ENCODE measurements at places on chromosomes 1 and 21.

GRCh38 chr21:34596561-34597271 is 18.2 kb downstream of the RCAN1 start:
- DNase-seq, result no peak

DNA sequence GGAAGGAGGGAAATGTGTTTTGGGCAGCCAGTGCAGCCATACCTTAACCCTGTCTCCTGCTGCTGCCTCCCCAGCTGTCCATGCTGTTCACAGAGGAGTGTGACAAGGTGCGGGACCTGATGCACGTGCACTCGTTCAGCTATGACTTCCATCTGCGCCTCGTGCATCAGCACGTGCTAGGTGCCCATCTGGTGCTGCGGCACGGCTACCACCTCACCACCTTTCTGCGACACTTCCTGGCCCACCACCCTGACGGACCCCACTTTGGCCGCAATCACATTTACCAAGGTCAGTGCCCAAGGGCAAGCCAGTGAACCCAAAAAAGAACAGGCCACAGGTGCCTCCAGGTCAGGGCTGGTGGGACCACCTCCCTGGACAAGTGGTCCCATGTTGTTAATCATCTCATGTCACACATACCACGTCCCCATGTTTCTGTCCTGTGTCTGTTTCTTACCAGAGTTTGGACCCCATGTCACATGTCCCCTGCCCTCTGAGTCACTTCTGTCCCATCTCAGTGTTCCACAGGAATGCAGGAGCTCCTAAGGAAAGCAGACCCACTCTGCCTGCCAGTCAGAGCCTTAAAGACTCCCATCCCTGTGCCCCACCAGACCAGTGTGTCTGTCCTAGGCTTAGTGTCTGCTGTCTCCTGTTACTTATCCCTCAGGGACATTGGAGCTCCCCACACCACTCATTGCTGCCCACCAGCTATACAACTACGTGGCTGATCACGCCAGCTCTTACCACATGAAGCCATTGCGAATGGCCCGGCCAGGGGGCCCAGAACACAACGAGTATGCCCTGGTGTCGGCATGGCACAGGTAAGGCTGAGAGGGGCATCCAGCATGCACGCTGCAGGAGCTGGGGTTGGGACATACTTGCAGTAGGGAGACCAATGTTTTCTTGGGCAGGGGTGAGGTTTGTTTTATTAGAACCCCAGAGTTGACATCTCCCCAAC is 6.6 kb downstream of the HYI start:
- DNase-seq, result no peak

- DNase-seq, result no peak
These were observed 135.6 kb upstream of the CACNA1E start for GRCh38 chr1:181347495-181348390.

- DNase-seq, result no peak
These were observed 563.4 kb upstream of the PLXNA2 start for GRCh38 chr1:208807446-208808127.

- DNase-seq, result no peak
These were observed 27.9 kb upstream of the ERRFI1 start for GRCh38 chr1:8053878-8054567.

DNA sequence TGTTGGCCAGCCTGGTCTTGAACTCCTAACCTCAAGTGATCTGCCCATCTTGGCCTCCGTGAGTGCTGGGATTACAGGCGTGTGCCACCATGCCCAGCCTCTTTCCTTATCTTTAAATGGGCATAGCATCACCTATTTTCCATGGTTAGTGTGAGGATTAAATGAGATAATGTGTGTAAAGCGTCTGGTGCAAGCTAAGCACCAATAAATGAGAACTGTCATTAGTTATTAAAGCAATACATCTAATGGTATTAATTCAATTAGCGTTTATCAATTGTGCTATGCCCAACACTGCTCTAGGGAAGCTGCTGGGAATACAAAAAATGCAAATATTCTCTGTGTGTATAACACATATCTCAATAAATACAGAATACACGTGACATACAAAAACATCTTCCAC is 10.0 kb downstream of the EXOC8 start:
- no peak for DNase-seq

GRCh38 chr1:235147269-235147668 is 13.8 kb downstream of the RBM34 start:
- no peak for DNase-seq

DNA sequence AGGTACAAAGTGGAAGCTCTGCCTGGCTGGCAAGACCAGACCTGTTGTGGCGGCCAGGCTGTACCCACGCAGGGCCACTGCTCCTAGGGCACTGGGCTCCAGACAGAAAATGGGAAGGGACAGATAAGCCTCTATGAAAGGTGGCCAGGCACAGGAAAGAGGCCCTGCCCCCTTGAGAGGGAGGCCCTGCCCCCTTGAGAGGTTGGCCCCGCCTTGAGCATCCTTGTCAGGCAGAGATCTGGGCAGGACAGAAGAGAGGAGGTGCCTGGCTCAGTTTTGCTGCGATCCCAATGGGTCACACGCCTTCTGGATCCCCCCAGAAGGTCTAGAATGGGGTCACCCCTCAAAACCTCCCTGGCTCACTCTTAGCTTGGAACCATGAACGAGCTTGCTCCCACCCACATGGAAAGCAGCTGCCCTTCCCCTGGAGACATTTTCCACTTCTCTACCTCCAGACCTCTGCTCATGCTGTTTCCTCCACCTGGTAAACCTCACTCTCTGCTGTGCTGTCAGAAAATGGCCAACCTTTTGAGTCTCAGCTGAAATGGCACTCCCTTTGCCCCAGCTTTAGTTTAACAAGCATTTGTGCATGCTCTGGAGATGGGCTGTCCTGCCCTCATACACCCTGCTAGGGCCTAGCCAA is 17.5 kb upstream of the ECE1 start:
- no peak for DNase-seq

- no peak for DNase-seq
These were observed 11.9 kb downstream of the GPBP1L1 start for GRCh38 chr1:45674478-45674877.

DNA sequence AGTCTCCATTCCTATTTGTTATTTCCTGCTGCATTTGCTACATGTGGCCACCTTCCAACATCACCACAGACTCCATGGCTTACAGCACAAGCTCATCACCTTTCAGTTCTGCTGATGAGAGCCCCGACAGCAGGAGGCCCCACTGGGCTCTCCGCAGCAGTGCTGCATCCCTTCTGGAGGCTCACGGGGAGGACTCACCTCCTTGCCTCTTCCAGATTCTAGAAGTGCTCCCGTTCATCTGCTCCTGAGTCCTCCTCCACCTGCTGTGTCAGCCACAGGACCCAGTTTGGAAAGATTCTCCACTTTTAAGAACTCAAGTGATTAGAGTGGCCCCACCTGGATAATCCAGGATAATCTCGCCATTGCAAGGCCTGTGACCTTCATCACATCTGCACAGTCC is 167.6 kb downstream of the PCBP3 start:
- DNase-seq, result no peak

- DNase-seq, result no peak
These were observed 17.4 kb upstream of the MYOG start for GRCh38 chr1:203103216-203103615.

DNA sequence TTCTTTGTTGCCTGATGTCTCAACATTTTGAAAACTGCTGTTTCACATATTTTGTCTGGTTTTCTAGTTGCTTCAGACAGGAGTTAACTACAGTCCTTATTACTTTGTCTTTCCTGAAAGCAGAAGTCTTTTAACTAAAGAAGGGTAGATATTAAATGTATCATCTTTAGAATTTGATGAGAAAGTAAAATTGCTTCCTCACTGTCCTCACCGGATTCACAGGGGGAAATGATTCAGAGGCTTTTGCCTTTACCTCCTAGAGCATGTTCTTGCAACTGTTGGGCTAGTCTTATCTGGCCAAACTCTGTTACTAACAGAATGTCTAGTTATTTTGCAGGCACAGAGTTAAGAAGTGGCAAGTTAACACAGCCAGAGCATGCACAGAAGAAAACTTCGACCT is 107.2 kb upstream of the VAV3 start:
- DNase-seq, result no peak

- DNase-seq, result no peak
These were observed 143.2 kb downstream of the MIS18A start for GRCh38 chr21:32135401-32136363.

- no peak for DNase-seq
These were observed 343.3 kb downstream of the SETD4 start for GRCh38 chr21:35716876-35717565.

DNA sequence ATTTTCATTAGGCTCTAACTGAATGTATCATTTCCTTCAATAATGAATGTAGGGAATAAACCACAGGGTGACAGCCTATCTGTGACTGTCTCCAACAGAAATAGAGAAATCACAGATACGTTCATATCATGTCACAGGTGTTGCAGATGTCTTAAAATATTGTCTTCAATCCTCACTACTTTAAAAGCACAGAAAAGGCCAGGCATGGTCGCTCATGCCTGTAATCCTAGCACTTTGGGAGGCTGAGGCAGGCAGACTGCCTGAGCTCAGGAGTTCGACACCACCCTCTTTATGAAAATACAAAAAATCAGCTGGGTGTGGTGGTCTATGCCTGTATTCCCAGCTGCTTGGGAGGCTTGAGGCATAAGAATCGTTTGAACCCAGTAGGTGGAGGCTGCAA is 8.2 kb downstream of the CREG1 start:
- no peak for DNase-seq

GRCh38 chr21:16563116-16563515 is 833.3 kb downstream of the USP25 start:
- DNase-seq, result no peak

GRCh38 chr1:28112388-28113241 is 24.2 kb upstream of the EYA3 start:
- no peak for DNase-seq

- no peak for DNase-seq
These were observed 59.7 kb upstream of the ZNF326 start for GRCh38 chr1:89935235-89935634.

- DNase-seq, result no peak
These were observed 15.6 kb upstream of the CHIA start for GRCh38 chr1:111275079-111275478.

- no peak for DNase-seq
These were observed 1044.9 kb downstream of the BRINP3 start for GRCh38 chr1:189432753-189433152.

DNA sequence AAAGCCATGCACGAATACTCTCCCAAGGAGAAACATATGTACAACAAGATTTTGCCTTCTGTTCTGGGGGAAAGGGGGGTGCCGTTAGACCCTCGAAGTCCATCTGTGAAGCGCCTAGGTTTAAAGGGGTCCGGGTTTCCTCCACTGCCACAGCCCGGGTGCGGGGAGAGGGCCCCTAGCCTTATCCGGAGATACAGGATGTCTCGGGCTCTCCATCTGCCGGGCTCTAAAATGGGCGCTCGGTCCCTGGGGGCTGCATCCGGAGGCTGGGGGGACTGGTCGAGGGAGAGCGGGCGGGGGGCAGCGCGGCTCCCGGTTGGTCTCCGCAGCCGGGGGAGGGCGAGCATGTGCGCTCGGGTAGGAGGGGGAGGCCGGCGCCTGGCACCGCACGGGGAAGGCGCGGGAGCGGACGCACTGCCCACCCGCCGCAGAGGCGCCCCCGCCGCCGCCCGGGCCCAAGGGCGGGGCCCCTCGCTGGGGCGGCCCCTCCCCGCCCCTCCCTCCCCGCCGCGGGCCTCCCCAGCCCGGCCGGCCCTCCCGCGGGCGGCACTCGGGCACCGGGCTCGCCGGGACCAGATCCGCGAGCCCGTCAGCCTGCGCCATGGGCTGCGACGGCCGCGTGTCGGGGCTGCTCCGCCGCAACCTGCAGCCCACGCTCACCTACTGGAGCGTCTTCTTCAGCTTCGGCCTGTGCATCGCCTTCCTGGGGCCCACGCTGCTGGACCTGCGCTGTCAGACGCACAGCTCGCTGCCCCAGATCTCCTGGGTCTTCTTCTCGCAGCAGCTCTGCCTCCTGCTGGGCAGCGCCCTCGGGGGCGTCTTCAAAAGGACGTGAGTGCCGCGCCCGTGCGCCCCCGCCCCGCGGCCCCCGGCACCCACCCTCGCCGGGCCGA is 63.1 kb downstream of the ELK4 start:
- DNase-seq, result no peak

DNA sequence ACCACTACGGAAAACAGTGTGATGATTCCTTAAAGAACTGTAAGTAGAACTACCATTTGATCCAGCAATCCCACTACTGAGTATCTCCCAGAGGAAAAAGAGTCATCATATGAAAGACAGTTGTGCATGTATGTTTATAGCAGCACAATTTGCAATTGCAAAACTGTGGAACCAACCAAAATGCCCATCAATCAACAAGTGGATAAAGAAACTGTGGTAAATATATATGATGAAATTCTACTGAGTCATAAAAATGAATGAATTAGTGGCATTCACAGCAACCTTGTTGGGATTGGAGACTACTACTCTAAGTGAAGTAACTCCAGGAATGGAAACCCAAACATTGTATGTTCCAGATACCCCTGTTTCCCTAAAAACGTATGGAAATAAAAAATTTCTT is 337.0 kb upstream of the PTBP2 start:
- no peak for DNase-seq

- no peak for DNase-seq
These were observed 36.1 kb downstream of the LRRC40 start for GRCh38 chr1:70169018-70169839.

DNA sequence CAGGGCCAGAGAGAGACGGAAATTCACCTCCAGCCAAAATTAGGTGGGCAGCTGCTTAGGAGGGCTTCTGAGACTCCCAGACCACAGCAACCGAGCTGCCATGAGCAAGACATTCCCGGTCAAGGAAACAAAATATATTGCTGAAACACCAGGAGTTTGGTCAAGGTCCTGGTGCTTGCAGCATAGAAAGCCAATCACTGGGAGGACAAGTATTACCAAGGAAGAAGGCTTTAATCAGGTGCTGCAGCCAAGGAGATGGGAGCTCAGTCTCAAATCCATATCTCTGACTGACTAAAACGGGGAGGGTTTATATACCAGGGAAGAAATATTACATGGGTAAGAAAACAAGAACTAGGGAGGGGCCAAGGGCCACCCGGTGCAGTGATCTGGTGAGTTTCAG is 18.8 kb upstream of the TMEM125 start:
- no peak for DNase-seq

GRCh38 chr1:86714561-86715244 is 10.3 kb downstream of the SH3GLB1 start:
- no peak for DNase-seq

DNA sequence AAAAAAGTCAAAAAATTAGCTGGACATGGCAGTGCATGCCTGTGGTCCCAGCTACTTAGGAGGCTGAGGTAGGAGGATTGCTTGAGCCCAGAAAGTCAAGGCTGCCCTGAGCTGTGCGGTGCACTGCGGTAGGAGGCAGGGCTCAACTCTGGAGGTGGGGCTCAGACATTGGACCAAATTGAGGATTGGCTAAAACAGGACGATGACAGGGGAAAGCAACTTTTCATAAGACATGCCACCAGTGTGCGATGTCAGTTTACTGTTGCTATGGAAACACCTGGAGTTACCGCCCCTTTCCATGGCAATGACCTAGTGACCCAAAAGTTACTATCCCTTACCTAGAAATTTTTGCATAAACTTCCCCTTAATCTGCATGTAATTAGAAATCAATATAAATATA is 85.3 kb downstream of the DISP3 start:
- DNase-seq, result no peak

DNA sequence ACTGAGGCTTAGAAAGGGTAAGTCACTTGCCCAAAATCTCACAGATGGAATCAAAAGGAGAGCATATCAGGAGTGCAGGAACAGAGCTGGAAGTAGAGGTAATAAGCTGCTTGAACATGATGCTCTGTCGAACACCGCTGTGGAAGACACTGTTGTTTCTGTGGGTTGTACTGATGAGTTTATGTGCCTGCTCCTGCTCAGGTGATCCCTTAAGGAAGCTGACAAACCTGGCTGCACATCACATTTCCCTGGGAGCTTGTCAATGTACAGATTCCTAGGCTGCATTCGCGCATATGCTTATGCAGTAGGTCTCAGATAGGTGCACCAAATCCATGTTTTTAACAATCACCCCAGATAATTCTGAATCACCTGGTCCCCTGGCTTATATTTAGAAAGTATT is 79.7 kb downstream of the ZNF326 start:
- no peak for DNase-seq

Data from stimulated activated CD8-positive, alpha-beta memory T cell treated with anti-CD3 and anti-CD28 coated beads, Interleukin-7, amount 100 ng/mL, for 4 hours (primary cell).